Fibroblast of skin of abdomen (primary cell): ENCODE measurements at places on chromosomes 5 and 9.

- DNase-seq, result no peak
These were observed 599 bp upstream of the MOCS2 start for GRCh38 chr5:53110156-53110555.

DNA sequence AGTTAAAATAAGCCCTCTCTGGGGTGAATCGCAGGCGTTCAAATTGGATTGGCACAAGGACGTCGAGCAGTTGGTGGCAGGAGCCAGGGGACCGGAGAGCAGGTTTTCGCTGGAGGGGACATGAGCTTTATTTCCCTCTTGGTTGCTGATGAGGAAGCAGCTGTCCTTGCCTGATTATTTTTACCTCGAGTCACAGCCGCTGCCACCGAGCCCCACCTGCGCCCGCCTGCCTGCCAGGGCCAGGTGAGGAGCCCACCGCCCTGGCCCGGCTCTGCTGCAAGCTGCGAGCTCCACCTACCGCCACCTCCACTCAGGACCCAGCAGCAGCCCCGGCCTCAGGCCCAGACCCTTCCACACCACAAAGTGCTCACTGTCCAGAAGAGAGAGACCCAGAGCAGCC lies 9.0 kb upstream of the ADGRD2 start:
- no peak for DNase-seq

- DNase-seq, result peak; percentile 67
These were observed 1471.8 kb upstream of the NUDT12 start for GRCh38 chr5:105034401-105034763.

DNA sequence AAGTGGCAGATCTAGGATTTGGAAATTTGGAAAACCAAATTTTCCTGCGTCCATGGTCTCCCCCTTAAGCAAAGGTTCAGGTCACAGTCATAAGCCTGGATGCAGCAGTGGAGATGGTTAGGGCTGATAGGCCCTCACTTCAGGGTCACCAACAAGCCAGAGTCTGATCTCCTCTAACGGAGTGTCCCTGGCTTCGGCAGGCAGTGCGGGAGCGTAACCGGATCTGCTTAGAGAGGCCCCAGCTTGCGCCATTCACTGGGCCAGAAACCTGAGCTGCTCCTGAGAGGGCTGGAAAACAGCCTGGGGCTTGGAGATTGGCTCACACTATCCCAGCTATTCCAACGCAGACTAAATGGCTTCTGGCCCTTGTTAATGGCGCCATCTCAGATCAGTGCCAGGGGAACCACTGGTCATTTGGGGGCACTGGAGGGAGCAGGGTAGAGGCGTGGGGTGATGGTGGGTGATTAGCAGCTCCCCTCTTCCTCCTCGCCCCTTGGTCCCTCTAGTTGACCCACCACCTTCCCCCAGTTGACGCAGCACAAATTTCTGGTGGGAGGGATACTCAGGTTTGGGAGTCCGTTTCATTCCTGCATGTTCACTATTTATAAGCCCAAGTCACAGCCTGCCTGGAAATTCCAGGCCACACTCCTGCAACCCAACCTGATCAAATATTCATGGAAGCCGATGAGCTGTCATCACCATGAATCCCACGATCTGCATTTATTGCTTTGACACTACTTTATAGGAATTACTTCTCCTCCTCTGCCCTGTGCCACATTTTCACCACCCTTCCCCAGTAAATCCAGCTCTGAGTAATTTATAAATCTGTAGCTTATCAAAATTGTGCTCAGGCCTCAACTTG lies 134.6 kb upstream of the CPEB4 start:
- peak; percentile 27 for DNase-seq

- DNase-seq, result no peak
These were observed 46.3 kb downstream of the PHAX start for GRCh38 chr5:126647071-126647470.

- no peak for DNase-seq
These were observed 35.2 kb downstream of the SARDH start for GRCh38 chr9:133702798-133703590.

DNA sequence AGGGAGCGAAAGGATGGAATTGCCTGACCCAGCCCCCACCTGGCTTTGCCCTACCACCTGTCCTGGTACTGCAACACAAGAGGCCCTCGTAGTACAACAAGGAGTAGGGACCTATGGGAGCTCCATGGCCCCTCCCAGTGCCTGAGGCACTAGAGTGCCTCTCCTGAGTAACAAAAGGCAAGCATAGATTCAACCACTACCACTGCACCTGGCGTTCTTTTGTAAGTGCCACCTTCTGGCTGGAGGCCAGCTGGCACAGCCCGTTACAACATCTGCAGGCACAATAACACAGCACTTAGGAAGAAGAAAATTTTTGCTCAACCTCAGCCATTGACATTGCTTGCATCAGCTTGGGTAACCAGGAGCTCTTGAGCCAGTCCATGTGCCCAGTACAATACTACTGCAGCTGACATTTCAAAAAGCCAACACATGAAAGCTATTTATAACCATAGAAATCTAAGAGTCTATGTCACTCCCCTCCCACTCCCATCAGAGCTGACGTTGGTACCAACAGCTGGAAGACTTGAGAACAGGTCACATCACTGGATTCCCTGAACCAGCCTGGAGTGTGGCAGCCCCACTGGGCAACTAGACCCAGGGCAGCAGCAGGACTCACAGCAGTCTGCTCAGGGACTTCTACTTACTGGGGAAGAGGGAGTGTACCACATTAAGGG lies 17.7 kb upstream of the FAM174A start:
- no peak for DNase-seq

DNA sequence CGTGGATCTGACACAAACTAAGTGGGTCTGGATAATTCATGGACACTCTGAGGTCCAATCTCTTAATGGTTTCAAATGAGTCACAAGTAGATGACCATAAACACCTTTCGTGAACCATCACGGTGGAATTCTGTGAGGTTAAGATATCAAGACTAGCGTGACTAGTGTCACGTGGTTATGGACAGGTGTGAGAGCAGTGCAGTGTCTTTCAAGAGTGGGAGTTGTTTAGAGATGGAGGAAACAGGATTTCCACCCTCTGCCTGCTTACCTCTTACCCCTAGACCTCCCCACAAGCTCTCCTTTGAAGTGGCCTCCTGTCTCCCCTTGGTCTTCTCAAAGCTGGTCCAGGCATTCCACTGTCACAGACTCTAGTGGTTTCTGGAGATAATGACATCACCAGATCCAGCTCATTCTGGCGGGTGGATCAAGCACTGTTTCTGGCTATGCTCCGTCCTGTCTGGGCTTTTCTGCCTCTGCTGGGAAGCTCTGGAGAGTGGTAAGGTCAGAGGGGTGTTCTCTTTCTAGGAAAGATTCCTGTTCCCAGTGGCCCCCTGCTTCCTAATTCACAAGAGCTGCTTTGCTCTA lies 20.0 kb upstream of the ZNF782 start:
- DNase-seq, result no peak

DNA sequence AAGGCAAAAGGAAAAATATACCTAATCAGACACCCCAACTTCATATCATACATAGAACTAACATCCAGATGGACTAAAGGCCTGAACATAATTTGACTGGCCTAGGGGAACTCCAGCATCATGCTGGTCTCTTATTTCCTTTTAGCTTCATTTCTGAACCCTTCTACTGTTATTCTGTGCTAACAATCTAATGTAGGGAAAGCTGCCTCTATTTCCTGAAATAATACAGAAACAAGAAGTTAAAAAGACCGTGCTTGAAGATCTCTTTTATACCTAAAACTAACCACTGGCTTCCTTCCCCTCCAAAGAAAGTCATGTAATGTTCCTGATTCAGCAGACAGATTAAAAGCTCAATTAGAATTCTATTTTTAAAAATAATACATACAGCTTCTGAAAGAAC lies 36.7 kb downstream of the LPAR1 start:
- DNase-seq, result no peak

GRCh38 chr9:68934329-68934644 lies 79.6 kb downstream of the PRKACG start:
- no peak for DNase-seq

DNA sequence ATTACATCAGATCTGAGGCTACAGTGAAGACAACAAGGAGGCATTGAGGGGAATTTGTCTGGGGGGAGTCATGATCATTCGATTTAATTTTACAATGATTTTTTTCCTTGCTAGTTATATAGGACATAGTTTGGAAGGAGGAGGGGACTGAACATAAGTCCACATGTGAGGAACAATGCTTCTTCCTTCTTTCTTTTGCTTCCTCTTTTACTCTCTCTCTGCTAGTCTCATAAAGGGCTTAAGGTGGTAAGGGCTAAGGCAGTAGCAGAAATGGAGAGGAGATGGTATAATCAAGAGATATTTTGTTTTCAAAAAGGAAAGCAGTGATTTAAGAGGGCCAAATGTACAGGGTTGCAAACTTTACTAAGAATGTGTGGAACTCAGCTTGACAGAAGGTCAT lies 64.3 kb downstream of the GRIN3A start:
- no peak for DNase-seq

GRCh38 chr5:191036-191948 lies at the start of gene LRRC14B:
Gene LRRC14B (plus strand): TSS chr5:191495. CDS start chr5:191539, 44 bp downstream.
- DNase-seq, result no peak

- DNase-seq, result no peak
These were observed 179.1 kb upstream of the FBXL7 start for GRCh38 chr5:15320871-15321270.

DNA sequence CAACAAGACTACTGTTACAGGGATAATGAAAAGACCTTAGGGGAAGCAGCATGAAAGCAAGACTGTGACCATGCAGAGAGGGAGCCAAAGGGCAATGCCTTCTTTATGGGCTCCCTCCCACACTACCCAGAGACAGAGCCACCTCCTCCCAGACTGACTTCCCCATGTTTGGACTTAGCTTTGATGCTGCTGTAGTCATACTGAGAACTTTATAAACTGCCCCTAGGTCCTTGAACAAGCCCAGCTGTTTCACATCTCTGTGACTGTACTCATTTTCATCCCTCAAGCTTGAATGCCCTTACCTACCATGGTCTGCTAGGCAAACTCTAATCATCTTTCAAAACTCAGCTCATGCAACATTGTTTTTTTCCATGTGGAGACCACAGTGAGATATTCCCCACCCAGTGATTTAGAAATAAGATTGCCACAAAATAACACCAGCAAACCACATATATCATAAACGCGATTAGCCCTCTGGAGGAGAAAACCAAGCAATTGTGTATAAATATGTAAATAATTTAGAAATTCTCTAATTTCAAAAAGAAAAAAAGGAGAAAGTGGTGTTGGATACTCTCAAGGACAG lies 23.4 kb upstream of the FAM169A start:
- DNase-seq, result no peak

- DNase-seq, result no peak
These were observed 126.1 kb downstream of the TMEM161B start for GRCh38 chr5:88142636-88142885.

GRCh38 chr9:78567693-78568092 lies 270.8 kb downstream of the PSAT1 start:
- no peak for DNase-seq

DNA sequence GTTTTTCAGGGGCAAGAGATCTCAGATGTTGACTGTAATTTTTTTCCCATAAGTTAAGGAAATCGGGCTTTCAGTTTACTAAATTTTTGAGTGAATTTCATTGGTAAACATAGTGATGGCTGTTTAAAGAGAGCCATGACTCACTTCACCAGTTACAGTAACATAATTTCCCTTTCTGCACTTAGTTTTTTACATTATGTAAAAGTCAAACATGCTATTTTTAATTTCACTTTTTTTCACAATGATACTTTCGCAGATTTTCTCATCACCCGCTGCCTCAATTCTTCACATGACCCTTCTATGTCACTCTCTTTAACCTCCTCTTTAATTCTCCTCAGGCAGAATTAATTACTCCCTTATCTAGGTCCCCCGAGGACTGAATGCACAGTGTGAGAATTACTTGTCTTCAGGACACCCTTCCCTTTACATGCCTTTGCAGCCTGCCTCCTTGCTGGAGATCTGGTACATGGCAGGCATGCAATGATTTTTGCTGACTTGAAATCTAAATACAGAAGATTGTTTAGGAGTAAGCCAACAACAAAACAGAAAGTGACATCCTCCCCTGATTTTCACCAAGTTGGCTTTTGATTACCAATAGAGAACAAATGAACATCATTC lies 217.5 kb upstream of the S1PR3 start:
- no peak for DNase-seq

DNA sequence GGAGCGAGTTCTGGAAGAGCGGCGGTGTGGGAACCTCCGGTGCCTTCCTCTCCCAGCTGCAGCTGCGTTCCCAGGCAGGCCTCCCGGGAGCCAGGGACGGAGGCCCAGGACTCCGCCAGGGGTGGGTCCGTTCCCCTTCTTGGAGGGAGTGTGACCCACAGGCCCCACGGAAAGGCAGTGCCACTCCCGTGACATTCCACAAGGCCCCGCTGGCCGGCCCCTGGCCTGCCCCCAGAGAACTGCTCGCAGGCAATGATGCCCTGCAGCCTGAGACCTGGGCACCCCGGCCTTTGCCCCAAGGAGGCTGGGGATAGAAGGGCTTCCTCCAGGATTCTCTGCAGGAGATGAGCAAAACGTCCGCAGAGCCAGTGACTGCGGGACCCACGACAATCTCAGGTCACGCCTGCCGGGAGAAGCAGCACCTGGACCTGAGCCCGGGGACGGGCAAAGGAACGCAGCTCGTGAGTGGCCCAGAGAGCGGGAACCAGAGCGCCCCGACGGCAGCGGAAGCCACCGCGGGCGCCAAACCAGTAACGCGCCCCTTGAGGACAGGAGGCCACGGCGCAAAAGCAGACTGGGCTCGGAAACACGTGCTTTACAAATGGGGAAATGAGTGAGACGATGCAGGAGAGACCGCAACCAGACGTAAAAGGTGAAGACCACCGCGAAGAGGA lies 9.3 kb downstream of the OBP2B start:
- DNase-seq, result peak; percentile 15

DNA sequence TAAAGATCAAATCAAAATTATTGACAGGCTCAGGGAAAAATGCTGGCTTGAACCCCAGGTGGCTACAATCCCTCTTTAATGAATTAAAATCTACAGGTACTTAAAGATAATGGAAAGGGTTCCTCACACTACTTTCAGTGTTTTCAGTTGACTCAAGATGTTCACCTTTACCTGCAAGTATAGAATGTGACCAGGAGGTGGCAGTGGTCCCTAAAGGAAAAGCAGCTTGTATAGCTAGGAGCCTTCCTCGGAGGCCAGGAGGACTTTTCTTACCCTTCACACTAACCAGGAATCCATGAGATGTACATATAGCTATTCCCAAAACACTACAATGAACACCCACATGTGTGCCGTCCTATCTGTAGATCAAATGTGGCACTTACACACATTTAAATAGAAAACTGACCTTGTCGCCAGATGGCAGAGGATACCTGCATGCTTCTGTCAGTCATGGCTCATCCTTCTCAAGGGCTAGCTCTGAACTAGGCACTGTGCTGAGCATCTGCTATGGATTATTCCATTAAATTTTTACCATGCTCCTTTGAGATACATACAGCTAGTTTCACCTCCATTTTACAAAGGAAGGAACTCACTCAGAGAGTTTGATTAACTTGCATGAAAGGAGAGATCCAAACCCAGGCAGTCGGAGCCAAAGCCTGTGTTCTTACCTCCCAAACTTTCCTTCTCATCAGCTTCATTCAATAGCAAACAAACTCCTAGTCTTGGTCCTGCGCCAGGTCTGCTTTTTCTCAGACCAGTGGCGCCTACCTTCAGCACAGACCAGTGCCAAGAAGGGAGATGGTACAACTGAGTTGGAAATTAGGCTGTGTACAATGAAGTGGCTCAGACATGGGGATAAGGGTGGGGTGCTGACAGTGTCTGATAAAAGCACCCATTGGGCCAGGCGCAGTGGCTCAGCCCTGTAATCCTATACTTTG lies 24.5 kb downstream of the C9orf152 start:
- DNase-seq, result peak; percentile 69

- DNase-seq, result no peak
These were observed 128.2 kb downstream of the OLFM1 start for GRCh38 chr9:135215571-135216161.
